DMS79 treated with DMSO at 0.1 percent for 48 hours (cell line): ENCODE measurements at places on chromosomes 3 and 15.

DNA sequence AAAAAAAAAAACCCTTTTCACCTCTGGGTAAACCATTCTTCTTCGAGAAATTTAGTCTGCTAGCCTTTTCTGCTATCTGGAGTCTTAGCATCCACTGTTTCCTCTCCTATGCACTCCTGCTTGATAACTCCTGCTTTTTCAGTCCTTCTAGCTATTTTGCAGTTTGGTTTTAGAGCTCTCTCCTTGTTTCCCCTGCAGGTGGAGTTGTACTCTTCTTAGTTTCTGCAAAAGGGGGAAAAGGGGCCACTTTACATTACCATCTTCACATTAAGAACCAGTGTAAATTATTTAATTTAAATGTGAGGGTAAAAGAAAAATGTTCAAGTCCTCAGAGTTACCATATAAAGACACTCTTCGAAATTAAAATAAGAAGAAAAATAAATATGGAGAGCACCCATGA is 23.6 kb upstream of the MYLK start:
- DNase-seq = no peak

GRCh38 chr3:31610700-31611275 is 78.1 kb downstream of the STT3B start:
- no peak for DNase-seq

- DNase-seq = no peak
These were observed 3.3 kb downstream of the CALML4 start for GRCh38 chr15:68201879-68202261.

GRCh38 chr3:31004025-31004678 is 109.7 kb upstream of the GADL1 start:
- no peak for DNase-seq

DNA sequence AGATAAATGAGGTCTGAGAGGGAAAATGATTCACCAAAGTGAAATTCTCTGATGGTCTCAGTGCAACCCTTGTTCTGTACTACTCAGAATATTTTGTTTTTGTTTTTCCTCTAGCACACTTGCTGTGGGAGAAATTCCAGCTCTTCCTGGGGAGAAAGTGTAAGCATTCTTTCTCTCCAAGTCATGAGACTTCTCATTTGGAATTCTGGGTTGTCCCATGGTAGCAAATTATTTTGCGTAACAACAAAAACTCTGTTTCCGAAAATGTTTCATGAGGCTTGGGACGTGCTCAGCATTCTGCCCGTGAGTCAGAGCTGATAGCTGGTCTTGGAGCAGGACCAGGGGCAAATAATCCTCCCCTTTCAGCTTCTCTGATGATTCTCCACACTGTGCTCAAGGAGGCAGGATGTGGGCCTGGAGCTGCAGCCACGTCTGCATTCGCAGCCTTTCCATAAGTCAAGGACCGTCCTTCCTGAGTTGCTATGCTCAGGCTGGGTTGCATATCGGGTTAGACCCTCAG is 70.3 kb downstream of the SENP2 start:
- DNase-seq = no peak

GRCh38 chr3:173826901-173827609 is 429.5 kb downstream of the NLGN1 start:
- no peak for DNase-seq

DNA sequence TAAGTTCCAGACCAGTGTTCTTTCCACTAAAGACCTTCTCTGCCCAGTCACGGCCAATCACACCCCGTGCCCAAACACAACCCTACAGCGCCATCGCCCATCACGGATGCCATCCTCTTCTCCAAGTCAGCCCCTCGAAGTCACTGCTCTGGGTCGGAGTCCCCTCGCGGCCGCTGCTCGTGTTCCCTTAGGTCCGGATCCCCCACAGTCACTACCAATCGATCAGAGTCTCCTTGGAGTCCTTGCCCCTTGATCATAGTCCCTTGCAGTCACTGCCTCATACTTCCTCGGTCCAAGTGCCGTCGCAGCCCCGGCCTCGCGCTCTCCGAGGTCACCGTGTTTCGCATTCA is 461 bp downstream of the PCYT1A start:
- DNase-seq = no peak
